Dermis lymphatic vessel endothelial cell (primary cell): ENCODE measurements at places on chromosomes 6 and 20. TPM values are rescaled to one million over a fixed set of nuclear protein-coding genes. Genes with fewer than 3 reads are reported as not detected.

Gene HLA-DOA
- total RNA-seq, result not detected in 2 replicates

Gene ARMC12
- 0.26 and 0.43 TPM in 2 replicates for total RNA-seq

Gene C6orf58
- 0.11 TPM in 1 of 2 replicates, not detected in the other for total RNA-seq

Gene ADTRP
- 0.09 and 0.11 TPM in 2 replicates for total RNA-seq

Gene MTFR2
- 0.54 and 1.1 TPM in 2 replicates for total RNA-seq

Gene ARG1
- total RNA-seq, result 0.43 TPM in 1 of 2 replicates, not detected in the other

Gene SERPINB1
- 12.8 and 24.2 TPM in 2 replicates for total RNA-seq

Gene RBM12
- 43.7 and 55.0 TPM in 2 replicates for total RNA-seq

Gene PSMB8
- 66.2 and 77.1 TPM in 2 replicates for total RNA-seq

Gene MAS1
- not detected in 2 replicates for total RNA-seq

Gene RIPOR2
- total RNA-seq, result 0.09 and 1.6 TPM in 2 replicates

Gene AIF1
- total RNA-seq, result 0.17 TPM in 1 of 2 replicates, not detected in the other

Gene LY6G6C
- total RNA-seq, result not detected in 2 replicates

Gene CAP2
- total RNA-seq, result 0.09 and 0.33 TPM in 2 replicates

Gene PRR18
- not detected in 2 replicates for total RNA-seq

Gene FOXQ1
- total RNA-seq, result not detected in 2 replicates

Gene PACSIN1
- not detected in 2 replicates for total RNA-seq

Gene LY6G6F
- not detected in 2 replicates for total RNA-seq

Gene MLN
- total RNA-seq, result not detected in 2 replicates

Gene ZSCAN31
- total RNA-seq, result 10.2 TPM in 2 replicates

Gene BIRC7
- under 0.01 TPM in 1 of 2 replicates, not detected in the other for total RNA-seq

Gene ACSS2
- 44.9 and 48.8 TPM in 2 replicates for total RNA-seq

Gene LRRC73
- 0.09 and 0.11 TPM in 2 replicates for total RNA-seq

Gene CLPSL2
- total RNA-seq, result not detected in 2 replicates

Gene KHDC1
- under 0.01 and 0.09 TPM in 2 replicates for total RNA-seq

Gene EFCAB8
- total RNA-seq, result under 0.01 and 0.09 TPM in 2 replicates

Gene KIF25
- not detected in 2 replicates for total RNA-seq

Gene ADGRF5
- total RNA-seq, result 79.2 and 126 TPM in 2 replicates

Gene ARFGEF2
- total RNA-seq, result 63.0 and 64.4 TPM in 2 replicates

Gene ENPP4
- total RNA-seq, result under 0.01 and 0.26 TPM in 2 replicates

Gene TNNC2
- 0.17 TPM in 1 of 2 replicates, not detected in the other for total RNA-seq

Gene SLC26A8
- not detected in 2 replicates for total RNA-seq

Gene FOXC1
- total RNA-seq, result 4.0 and 4.4 TPM in 2 replicates
